ENCODE measurements at places on chromosomes 1 and 21.

DNA sequence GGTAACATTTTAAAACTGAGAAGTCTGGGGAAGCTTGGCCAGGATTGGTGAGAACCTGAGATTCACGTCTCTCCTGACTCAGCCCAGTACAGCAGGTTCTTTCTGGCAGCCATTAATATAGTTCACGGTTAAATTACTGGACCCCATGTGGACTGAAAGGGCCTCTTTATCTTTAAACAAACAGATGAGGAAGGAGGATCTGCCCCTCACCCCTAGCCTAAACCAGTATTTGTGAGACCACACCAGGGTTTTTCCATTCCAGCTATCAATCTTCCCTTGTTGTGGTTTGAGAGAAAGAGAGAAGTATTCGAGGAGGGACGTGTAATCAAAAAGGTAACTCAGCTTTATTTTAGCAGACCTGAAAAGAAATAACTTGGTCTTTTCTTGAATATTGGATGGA, 137.1 kb downstream of the PROX1 start:
- no peak for DNase-seq

DNA sequence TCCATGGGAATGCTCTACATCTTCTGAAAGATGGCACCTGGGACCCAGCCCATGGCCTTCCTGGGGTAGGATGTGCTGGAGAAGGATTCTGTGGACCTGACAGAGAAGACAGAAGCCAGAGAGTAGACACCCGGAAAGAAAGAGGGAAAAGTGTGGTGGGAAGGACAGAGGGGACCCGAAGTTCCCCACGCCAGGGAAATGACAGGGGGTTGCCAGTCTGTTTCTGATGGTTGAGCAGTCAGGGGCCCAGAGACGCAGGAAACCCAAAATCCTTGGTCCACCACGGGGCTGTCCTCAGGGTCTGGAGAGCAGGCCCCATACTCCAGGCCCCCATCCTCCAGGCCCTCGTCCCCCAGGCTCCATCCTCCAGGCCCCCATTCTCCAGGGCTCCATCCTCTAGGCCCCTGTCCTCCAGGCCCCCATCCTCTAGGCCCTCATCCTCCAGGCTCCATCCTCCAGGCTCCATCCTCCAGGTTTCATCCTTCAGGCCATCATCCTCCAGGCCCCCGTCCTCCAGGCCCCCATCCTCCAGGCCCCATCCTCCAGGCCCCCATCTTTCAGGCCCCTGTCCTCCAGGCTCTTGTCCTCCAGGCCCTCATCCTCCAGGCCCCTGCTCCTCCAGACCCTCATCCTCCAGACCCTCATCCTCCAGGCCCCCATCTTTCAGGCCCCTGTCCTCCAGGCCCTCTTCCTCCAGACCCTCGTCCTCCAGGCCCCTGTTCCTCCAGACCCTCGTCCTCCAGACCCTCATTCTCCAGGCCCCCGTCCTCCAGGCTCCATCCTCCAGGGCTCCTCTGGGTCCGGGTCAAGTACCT, 1.0 kb upstream of the TFF2 start:
- no peak for DNase-seq

- no peak for DNase-seq
These were observed at the start of gene TBX15 for GRCh38 chr1:118988186-118989005. TBX15 (minus strand) TSS chr1:118988343; CDS start chr1:118987795, 548 bp downstream.

DNA sequence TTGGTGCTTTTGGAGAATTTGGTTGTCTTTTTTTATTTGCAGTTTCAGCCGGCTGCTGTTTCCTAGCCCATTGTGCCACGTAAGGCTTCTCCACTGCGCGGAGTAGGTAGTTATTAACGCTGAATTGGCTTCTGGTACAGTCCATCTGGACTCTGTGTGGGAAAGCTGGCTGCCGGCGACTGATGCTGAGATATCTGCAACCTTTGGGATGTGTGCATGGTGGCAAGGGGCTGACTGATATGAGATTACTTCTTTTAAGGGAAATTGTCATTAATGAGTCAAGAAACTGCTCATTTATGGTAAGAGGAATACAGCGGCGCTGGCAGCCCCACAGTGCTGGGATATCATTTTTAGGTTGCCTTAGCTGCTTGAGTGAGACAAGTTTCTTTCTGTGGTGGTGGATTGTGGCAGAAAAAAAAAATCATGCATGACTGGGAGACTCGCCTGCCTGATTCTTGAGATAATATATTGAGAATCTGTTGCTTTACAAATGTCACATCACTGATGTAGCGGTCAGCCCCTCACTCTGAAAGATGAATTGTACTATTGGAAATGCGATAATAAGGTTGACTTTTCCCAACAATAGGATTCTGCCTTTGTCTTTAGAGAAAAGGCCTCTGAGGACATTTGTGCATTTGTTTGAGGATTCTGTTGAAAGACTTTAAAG, 2.5 kb upstream of the ELAVL4 start:
- no peak for DNase-seq

DNA sequence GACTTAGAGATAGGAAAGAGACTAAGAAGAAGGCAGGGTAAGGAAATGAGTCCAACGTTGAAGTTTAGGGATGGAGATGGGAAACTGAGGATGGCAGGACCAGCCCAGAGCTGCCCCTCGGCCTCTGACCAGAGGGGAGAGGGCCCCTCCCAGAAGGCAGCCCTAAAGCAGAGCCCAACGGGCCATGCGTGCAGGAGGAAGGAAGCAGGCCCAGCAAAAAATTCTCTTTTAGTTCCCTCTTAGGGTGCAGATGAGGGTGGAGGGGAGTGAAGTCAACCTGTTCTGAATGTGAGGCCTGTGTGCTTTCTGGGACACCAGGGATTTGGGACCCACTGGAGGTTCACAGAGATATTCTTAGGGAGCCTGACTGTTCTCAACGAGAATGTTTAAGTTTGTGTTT, 225.4 kb downstream of the RHOU start:
- no peak for DNase-seq

- DNase-seq, result no peak
These were observed 113.5 kb downstream of the NTNG1 start for GRCh38 chr1:107254306-107254705.

GRCh38 chr1:151213560-151213959, 15.2 kb downstream of the PIP5K1A start:
- DNase-seq, result no peak

DNA sequence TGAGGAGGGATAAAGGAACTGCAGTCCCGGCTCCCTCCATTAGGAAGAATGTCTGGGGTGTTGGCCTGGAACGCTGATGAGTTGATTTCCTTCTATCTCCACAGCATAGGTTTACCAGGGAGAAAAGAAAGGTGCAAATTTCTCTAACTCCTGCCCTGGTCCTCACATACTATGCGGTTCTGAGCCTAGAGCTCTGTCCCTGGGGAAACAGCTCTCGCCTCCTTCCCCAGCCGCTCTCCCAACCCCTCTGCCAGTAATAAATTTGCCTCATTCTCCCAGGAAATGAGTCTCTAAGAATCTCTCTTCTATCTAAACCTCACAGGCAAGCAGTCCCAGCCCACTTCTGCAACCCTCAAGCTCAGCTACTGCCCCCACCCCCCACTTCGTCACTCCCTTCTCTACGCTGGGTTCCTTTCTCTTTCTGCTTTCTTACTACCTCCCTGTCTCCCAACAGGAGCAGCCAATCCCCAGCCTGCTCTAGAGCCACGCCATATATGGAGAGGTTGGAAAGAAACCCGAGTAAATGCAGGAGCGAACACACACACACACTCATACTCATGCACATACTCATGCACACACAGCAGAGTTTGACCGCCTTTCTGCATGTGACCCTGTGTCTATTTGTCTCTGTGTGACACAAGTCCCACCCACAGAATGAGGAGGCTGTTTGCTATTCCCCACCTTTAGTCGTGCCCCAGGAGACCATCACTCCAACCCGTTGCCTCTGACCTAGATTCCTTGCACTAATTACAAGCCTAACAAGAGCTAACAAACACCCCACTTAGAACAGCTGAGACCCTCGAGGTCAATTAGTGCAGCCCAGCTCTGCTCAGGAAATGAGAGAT, 13.4 kb downstream of the PLEKHO1 start:
- DNase-seq, result peak; percentile 64

- DNase-seq, result no peak
These were observed 49.6 kb downstream of the SLC37A1 start for GRCh38 chr21:42563261-42563660.

DNA sequence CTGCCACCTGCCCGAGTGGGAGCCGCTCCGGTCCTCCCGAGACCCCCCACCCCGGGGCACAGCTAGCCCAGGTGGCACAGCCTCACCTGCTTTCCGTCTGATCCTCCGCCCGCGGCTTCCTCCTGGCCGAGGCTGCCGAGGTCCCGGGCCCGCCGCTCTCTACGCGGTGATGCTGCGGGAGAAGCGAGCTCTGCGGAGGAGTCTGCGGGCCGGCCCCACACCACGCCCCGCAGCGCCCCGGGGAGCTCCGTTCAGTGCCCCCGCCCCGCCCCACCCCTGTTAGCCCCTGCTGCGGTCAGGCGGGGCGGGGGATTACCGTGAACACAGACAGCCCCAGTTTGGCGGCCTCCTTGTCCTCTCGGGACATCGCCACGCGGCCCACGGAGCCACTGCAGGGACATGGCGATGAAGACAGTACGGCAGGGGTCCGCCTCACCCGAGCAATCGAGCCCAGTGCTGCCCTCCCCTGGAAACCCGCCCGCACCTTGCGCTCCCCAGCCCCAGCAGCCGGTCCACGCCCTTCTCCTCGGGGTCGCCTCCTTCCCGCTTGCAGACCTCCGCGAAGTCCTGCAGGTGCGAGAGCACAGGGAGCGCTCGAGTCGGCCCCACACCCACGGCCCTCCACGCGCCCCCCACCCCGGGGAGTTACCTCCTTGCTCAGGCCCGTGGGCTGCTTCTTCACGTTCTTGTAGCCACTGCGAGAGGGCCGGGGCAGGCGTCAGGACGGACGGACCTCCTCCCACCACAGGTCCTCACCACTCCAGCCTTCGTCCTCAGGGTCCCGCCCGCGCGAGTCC, 933 bp downstream of the C1orf35 start:
- peak; percentile 69 for DNase-seq

DNA sequence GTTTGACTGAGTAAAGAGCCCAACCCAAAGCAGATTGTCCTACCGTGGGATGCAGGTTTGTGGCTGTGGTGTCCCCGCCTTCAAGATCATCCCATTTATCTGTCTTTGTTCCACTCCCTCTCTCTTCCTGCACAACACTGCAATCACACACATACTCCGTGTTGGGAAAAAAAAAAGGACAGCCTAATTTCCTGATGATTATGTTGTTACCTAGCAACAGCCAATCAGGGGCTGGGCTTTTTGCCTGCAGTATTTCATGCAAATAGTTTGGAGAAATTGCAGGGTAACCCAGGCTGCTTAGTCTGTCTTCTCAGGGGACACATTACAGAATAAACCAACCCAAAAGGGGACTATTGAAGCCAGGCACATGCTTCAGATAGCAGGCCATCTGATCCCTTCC, 38.3 kb downstream of the PHC2 start:
- DNase-seq, result no peak

Measured in liver (tissue), 10 donors.